ENCODE measurements at places on chromosomes 1 and 21.

DNA sequence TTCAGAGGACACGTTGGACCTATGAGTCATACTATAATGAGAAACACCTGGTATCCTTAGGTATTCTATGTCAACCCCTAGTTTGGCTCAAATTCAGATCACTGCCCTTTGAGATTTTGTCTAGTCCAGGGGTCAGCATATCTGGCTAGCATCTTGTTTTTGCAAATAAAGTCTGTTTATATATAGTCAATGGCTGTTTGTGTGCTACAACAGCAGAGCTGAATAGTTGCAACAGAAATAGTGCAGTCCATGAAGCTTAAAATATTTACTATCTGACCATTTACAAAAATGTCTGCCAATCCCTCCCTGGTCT is 48.5 kb upstream of the EDEM3 start:
- no peak for DNase-seq

DNA sequence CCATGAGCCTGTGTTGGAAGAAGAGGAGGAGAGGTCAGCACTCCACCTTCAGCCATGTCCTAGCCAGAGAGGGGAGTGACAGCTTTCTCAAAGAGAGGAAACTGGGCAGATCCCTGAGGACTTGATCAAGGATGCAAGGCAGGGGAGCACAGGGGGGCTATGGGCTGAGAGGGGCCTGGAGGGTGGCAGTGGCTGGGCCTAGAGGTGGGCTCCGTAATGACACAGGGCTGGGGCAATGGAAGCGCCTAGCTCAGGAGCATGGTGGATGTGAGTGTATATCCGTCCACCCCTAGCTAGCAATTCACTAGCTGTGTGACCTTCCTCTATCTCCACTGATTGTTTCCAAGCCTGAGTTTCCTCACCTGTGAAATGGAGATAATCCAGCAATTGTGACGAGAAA is 32.6 kb downstream of the NEK2 start:
- DNase-seq = no peak

- DNase-seq = no peak
Observed at GRCh38 chr21:36757196-36757595, 58.3 kb downstream of the SIM2 start.

- DNase-seq = no peak
Observed at GRCh38 chr1:23400324-23401114, 24.0 kb downstream of the TCEA3 start.

DNA sequence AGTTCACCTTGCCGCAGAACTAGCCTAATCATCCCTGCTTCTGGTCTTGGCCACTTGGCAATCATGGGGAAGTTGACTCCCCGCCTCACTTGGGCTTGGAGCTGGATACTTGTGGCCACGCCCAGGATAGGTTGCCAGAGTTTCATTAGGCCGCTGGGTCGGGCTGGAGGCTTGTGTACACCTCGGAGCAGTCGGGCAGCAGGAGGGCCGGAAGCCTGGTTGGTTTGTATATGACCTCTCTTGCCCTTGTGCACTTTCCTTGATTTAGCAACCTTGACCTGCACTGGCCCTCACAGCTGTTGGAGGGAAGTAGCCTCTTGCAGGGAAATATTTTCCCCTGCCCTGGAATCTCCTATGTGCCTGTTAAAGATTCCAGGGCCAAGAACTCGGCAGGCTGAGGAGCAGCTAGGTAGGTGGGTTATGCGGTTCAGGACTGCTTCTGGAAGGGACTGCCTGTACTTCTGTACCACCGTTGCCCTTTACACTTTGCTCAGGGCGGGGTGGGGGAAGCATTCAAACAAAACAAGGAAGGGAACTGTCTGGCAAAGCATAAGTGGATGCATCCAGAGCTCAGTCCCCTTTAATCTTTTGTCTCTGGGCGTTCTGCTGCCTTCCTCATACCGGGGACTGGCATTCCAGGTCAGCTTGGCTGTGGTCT is 83.5 kb downstream of the UCK2 start:
- no peak for DNase-seq

DNA sequence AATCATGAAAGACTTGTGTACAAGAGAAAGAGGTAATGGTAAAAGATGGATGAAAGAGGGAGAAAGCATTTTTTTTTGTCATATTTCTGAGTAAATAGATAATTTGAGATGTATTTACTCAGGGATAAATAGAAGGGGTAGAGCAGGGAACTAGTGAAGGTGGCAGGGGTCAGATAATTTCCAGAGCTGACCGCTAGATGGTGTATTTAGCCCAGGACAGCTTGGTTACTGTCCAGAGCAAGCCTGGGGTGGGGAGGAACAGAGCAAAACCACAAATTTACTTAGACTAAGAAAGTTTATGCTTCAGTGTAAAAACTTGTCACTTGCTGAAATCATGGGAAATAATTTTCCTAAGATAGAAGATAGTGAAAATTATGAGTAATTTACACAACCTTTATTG is 91.5 kb downstream of the XCL2 start:
- no peak for DNase-seq

- no peak for DNase-seq
Observed at GRCh38 chr1:78834201-78834741, 172.3 kb downstream of the ADGRL4 start.

DNA sequence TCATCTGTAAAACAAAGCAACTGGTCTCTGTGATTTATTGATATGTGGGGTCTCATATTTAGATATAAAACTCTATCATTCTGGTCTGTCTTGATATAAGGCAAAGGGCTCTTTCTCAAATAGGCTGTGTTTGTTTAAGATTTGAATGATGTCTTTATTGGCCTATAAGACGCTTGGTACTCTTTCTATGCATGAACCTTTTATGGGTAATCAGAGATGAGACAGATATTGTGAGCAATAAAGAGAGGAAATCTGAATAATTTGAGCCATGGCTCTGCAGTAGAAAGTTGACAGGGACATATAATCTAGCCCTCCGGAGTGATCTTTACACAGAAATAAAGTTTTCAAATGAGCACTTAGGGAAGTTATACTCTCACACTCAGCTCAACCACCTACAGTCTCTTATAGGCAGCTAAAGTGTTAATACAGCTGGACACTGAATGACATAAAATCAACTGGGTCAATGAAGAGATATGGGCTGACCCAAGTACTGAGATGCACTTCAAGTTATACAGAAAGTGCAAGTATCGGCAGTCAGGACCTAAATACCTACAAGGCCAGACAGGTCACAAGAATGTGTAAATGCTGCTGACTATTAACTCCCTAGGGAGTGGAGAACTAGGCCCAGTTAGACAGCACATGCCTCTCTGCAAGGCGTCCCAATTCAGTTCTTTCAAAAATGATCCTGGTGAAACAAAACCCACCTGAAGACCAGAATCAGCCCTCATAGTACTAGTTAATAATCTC is 111.0 kb downstream of the PTPN14 start:
- DNase-seq = no peak

DNA sequence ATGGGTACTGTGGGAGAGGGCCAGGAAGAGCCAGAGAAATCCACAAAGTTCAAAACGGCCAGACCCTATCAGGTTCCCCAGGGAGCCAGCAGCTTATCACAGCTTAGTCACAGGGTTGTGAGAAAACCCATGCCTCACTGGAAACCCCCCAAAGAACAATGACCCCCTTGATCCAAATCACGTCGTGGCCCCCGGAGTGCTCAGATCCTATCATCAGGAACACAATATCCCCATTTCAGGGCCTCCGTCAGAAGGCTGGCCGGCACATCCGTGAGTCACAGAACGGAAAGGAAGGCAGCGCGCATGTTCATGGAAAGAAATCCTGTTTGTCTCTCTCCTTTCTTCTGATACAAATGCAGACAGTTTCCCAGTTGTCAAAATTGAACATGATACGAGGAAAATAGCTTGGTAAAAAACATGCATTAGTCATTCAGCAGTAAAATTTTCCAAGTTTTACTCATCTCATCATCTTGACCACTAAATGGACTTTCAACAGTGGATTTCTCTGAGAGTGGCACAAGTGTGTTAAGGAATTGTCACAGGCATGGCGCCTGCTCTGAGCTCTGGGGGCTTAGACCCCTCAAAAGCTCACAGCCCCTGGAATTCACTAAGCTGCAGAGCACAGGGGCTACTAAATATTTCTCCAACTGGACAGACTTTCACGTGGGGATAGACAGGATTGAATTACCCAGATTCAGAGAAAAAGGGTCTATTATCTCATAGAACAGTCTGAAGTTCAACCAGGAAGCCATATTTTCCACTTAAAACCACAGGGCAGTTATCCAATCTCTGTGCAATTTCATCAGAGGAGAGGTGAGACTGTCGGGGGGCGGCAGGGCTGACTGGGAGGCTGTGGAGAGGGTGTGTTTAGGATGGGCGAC is 124.8 kb downstream of the RIPK4 start:
- no peak for DNase-seq

- peak; percentile 47 for DNase-seq
Observed at GRCh38 chr1:57576756-57577155, 152.9 kb upstream of the DAB1 start.

DNA sequence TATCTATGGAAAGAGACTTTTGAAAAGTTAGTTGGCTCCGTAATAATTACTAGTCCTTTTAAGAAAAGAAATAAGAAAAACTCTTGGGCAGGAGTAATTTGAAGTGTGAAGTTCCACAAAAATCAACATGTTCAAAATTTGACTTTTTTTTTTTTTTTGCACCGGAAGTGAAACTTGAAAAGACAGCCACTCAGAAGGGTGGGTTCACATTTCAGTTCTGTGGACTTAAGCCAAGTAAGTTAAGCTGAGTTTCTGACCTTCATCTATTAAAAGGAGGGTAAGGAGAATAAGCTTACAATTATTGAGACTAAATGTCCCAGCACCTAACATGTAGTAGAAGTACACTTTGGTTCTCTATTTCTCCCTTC is 11.0 kb downstream of the RO60 start:
- DNase-seq = no peak

All from NCI-H510A (cell line).